Mononuclear cell (primary cell): ENCODE measurements at places on chromosomes 12 and 14. TPM values are rescaled to one million over a fixed set of nuclear protein-coding genes. Genes with fewer than 3 reads are reported as not detected.

The CLEC9A gene
- total RNA-seq: 0.42 TPM

The LUM gene
- total RNA-seq: 0.10 TPM

The SDR9C7 gene
- total RNA-seq: not detected

The PTPN11 gene
- 49.2 TPM for total RNA-seq

The COQ10A gene
- total RNA-seq: 14.8 TPM

The VIPAS39 gene
- total RNA-seq: 12.5 TPM

The MRPL51 gene
- 14.7 TPM for total RNA-seq

The STYK1 gene
- 0.10 TPM for total RNA-seq

The DEGS2 gene
- total RNA-seq: 0.21 TPM

The BIN2 gene
- total RNA-seq: 211 TPM

The RNFT2 gene
- total RNA-seq: 3.4 TPM
